ENCODE measurements at places on chromosomes 2 and 18.

- peaks cover 6% of the 10 kb centered on the region for H3K36me3 ChIP-seq
- no peak for DNase-seq
- H3K4me3 ChIP-seq, result no peak overlapping the region
- H3K27ac ChIP-seq, result no peak overlapping the region
Observed at GRCh38 chr2:69242651-69243051, 144.4 kb downstream of the GFPT1 start.

GRCh38 chr18:59266459-59266858, 6.8 kb downstream of the RAX start:
- peaks cover 84% of the 10 kb centered on the region for H3K27me3 ChIP-seq
- no peak for DNase-seq

DNA sequence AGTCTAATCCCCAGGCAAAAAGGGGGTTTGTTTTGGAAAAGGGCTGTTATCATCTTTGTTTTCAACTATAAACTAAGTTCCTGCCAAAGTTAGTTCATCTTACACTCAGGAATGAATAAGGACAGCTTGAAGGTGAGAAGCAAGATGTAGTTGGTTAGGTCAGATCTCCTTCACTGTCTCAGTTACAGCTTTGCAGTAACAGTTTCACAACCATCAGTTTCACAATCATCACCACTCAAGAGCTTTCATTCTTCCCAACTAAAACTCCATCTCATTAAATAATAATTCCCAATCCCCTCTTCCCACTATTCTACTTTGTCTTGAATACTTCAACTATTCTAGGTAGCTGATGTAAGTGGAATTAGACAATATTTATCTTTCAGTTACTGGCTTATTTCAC, 200.9 kb downstream of the NYAP2 start:
- DNase-seq, result peak; percentile 3
- H3K27me3 ChIP-seq, result no peaks in the 10 kb centered on the region
- no peak overlapping the region for H3K27ac ChIP-seq
- H3K4me1 ChIP-seq, result peaks cover 4% of the 10 kb centered on the region

- H3K27me3 ChIP-seq, result no peaks in the 10 kb centered on the region
- no peak overlapping the region for H3K27ac ChIP-seq
- H3K36me3 ChIP-seq, result no peaks in the 10 kb centered on the region
- no peak for DNase-seq
Observed at GRCh38 chr18:36522509-36522908, 225.0 kb downstream of the FHOD3 start.

DNA sequence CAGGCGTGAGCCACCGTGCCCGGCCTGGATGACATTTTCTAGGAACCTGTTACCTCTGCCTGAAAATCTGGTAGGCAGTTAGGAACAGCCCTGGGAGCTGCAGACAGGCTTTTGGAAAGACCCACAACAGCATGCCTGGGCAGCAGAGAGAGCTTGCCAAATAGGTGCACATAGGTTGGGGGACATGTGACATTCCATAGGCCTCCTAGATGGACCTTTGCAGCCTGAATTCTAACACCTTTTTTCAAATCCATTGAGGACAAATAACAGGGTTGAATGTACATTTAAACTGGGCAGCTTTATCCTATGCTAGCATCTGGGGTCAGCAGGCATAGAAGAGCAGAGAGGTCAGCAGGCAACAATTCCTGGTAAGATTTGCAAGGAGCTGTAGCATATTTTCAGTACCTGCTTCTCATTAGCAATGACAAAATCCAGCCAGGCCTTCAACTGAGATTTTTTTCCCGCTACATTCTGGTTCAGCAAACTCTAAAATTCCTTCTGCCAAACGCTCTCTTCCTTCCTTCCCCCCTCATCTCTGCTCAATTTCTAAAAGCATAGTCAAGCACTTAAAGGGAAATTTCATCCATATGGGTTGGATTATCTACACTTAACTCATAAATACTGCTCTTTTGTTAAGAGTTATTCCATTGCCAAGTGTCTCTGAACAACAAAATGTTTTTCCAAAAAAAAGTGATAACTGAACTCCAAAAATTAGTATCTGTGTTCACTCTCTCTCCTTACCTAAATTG, 75.2 kb downstream of the SOWAHC start:
- no peak overlapping the region for H3K4me3 ChIP-seq
- no peaks in the 10 kb centered on the region for H3K36me3 ChIP-seq
- no peaks in the 10 kb centered on the region for H3K4me1 ChIP-seq
- H3K27me3 ChIP-seq, result no peaks in the 10 kb centered on the region
- H3K27ac ChIP-seq, result no peak overlapping the region
- DNase-seq, result no peak

DNA sequence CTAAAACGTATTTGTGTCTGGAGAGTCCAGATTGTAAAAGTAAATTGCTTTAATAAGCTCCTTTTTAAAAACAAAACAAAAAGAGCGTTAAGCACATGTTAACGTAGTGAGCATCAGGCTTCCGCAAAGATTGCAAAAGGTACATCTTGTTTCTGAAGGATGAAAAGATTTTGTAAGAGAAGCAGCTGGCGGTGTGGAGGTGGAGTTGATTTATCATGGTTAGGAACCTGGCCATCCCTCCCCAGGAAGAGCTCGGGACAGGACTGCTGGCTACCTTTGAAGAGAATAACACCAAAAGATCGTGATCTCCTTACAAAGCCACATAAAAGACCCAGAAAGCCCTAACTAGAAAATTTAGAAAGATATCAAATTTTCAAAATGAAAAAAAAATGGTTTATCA, 132.2 kb downstream of the DNER start:
- H3K36me3 ChIP-seq, result no peaks in the 10 kb centered on the region
- DNase-seq, result no peak
- H3K27me3 ChIP-seq, result no peaks in the 10 kb centered on the region
- no peak overlapping the region for H3K4me3 ChIP-seq
- H3K4me1 ChIP-seq, result peaks cover 4% of the 10 kb centered on the region
- no peak overlapping the region for H3K27ac ChIP-seq

Measured in astrocyte (in vitro differentiated cells and primary cell).